ENCODE measurements at places on chromosomes 1 and 21.

GRCh38 chr1:114462963-114463362 lies 48.0 kb downstream of the TRIM33 start:
- no peak for DNase-seq

- DNase-seq = no peak
Measured at GRCh38 chr1:32128479-32128878, 20.6 kb downstream of the KPNA6 start.

GRCh38 chr1:167509587-167509986 lies 8.7 kb downstream of the CD247 start:
- DNase-seq = no peak

GRCh38 chr21:34065027-34065426 lies 8.4 kb upstream of the MRPS6 start:
- no peak for DNase-seq

DNA sequence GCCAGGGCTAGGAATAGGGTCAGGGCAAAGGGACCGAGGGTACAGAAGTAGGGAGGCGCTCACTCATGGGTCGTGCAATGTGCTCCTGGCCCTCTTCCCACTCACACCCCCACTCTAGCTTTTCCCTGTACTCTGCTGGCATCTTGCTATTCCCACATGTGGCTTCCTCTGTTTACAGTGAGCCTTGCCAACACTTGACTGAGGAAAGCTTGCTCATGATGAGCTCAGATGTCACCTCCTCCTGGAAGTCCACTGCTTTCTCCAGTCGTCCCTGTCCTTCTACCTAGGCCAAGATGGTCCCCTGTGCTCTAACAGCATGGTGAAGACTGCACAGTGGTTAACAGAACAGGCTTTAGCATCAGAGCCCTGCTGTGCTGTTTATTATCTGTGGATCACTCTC lies 8.0 kb upstream of the RIMS3 start:
- no peak for DNase-seq

GRCh38 chr1:155003227-155003765 lies 694 bp downstream of the ZBTB7B start:
- no peak for DNase-seq

GRCh38 chr1:186424539-186424938 lies 36.4 kb downstream of the PDC start:
- no peak for DNase-seq

GRCh38 chr1:243264717-243265116 lies 8.9 kb downstream of the SDCCAG8 start:
- DNase-seq = no peak

GRCh38 chr1:21263052-21263429 lies 27.2 kb downstream of the ECE1 start:
- DNase-seq = no peak

- no peak for DNase-seq
Measured at GRCh38 chr21:17699524-17700189, 87.0 kb upstream of the BTG3 start.

GRCh38 chr1:26996024-26996423 lies 2.5 kb downstream of the TRNP1 start:
- no peak for DNase-seq

DNA sequence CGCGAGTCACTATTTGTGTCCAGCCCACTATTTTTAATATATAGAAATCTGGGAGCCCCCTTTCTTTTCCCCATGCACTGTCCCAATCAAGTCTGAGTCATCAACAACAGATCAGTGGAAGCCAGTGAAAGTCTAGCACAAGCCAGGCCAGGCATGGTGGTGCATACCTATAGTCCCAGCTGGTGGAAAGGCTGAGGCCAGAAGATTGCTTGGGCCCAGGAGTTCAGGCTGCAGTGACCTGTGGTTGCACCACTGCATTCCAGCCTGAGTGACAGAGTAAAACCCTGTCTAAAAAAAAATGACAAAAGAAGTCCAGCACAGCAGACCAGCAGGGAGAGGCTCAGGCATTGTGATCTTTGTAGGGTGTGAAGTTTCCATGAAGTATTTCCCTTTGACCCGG lies 9.0 kb upstream of the RPL5 start:
- DNase-seq = no peak

GRCh38 chr1:16212251-16212961 lies at the start of gene ARHGEF19:
Gene ARHGEF19, minus strand, starts transcription at chr1:16212652. Its CDS starts 3,598 bp downstream, at chr1:16209054.
- no peak for DNase-seq

DNA sequence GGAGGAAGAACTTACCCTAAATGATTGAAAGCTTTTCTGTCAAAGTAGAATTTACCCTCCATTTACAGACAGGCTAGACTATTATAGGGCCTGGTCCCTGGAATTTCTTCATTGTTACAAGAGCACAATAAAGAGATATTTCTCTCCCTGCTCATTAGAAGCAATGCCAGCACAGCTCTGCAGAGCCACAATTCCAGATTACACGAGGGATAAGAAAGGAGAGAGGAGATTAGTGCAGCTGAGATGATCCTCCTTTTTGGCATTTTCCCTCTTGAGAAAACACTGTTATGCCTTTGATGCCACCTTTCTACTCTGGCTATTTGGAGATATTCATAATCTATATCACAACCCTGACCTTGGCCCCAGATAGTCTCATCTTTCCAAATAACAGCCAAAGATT lies 1119.5 kb upstream of the TMPRSS15 start:
- DNase-seq = no peak

DNA sequence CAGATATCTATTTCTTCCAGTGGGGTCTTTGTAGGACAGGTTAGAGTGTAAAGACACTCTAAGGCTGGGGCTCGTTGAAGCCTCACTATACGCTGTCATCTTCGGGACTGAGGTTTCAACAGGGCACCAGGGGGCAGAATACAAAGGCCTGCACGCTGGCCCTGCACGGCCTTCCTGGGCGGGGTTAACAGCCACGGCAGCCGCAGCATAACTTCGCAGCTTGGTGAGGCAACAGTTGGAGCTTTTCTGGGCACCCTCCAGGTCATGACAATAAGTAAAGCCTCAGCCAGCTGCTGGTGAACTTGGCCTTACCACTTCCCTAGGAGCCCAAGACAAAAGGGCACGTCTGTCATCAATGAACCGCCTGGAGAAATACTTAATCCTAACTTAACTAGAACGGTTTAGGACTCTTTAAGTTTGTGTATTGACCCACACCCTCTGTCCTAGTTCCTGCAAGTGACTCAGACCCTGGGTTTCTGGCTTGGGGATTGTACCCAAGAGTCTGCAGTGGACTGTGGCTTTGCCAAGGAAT lies 2.3 kb upstream of the RUNX1 start:
- peak; percentile 58 for DNase-seq

GRCh38 chr1:28577738-28578536 lies 14.1 kb upstream of the RAB42 start:
- DNase-seq = peak; percentile 18

DNA sequence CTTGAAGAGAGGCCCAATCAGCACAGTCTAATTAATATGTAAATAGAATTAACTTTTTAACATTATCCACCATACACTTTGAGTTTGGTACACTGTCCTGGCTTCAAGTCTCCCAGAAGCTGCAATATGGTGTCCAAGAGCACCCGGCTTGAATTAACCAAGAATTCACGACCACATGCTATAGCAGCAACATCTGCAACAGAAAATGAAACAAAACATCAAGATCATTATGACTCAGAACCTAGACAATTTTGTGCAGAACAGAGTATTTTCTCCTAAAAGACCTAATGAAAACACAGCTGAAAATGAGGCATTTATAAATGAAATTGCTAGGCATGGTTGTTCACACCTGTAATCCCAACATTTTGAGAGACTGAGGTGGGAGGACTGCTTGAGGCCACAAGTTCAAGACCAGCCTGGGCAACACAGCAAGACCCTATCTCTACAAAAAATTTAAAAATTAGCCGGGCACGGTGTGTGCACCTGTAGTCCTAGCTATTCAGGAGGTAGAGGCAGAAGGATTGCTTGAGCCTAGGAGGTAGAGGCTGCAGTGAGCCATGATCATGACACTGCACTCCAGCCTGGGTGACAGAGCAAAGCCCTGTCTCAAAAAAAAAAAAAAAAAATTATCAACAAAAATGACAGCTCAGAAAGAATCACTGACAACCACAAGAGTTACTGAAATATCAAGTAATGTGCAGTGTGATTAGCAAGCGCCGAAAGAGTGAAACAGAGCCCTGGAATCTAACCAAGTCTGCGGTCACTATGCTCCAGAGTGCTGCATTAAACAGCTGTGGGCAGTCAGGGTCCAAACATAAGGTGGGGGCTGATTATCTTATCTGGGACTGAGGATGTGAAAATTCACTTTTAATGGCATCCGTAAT lies 45.3 kb downstream of the HSF2BP start:
- no peak for DNase-seq

DNA sequence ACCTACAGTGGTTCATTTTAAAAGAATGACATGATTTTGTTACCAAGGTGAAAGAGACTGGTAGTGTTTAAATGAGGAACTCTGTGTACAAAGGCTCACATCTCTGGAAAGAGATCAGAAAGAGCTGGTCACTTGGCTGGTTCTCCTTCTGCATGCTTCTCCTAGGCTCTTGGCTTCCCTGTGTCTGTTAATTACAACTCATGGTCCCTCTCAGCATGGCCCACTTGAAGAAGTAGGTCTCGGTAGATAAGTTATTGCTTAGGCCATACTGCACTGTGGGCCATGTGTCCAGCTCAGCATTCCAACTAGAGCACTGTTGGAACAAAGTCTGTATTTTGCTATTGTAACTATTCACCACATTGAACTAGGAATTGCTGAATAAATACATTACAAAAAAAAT lies 91.1 kb downstream of the KIAA0319L start:
- DNase-seq = no peak

DNA sequence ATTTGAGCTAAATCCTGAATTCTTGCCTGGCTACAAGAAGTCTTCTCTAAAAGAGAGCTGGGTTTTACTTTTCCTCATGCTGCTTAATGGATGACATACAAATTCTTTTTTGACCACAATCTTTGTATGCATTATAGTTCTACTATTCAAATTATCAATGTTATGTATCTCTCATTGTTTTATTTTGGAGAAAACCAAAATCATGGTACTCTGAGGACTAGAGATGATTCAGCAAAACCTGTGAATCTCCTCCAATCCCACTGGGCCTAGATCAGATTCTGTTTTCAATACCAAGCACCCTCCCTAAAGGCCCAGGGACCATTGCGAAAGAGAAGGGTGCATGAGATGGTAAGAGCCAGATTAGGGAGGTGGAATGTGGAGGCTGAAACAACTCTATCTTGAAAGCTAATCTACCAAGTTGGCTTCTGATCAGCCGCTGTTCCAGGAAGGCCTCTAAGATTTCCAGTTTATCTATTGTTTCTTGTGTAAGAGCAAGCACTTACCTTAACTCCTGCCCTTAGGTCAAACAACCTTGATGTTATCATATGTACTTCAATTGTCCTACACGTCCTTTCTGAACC lies 547.2 kb downstream of the PLPP3 start:
- DNase-seq = no peak

- DNase-seq = no peak
Measured at GRCh38 chr21:18782721-18783120, 379.1 kb upstream of the TMPRSS15 start.

GRCh38 chr21:37636152-37636860 lies 269.7 kb downstream of the DYRK1A start:
- no peak for DNase-seq

DNA sequence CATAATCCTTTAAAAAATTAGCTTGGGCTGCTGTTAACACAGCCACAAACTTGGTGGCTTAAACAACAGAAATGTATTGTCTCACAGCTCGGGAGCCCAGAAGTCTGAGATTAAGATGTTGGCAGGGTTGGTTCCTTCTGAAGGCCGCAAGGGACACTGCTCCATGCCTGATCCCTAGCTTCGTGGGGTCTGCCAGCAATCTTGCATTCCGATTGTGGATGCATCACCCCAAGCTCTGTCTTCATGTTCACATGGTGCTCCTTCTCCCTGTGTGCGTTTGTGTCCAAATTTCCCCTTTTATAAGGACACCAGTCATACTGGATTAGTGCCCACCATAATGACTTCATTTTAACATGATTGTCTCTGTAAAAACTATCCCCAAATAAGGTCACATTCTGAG lies 5.0 kb upstream of the HHIPL2 start:
- no peak for DNase-seq

- no peak for DNase-seq
Measured at GRCh38 chr1:118144684-118145083, 40.3 kb downstream of the SPAG17 start.

GRCh38 chr1:42348498-42348897 lies 13.5 kb upstream of the FOXJ3 start:
- DNase-seq = no peak

DNA sequence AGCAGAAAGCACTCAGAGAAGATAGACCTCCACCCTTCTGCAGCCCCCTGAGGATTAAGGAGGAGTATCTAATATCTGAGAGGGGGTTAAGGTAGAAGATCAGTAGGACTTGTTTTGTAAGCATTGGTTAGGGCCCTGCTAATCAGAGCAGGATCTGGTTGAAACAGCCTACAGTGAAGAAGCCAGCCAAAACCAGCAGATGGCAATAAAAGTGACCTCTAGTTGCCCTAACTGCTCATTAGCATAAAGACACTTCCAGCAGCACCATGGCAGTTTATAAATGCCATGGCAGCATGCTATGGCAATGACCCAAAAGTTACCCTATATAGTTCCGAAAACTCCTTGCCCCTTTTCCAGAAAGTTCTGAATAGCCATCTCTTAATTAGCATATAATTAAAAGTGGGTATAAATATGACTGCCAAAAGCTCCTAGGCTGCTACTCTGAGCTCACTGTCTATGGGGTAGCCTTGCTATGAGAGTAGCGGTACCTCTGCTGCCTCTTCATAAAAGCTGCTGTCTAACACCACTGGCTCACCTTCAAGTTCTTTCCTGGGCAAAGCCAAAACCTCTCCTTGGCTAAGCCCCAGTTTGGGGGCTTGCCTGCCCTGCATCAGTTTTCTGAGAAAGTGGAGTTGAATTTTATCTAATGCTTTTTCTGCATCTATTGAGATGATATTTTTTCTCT lies 254.2 kb downstream of the PAPPA2 start:
- no peak for DNase-seq

GRCh38 chr1:110607536-110608230 lies 1.5 kb upstream of the KCNA2 start:
- no peak for DNase-seq

DNA sequence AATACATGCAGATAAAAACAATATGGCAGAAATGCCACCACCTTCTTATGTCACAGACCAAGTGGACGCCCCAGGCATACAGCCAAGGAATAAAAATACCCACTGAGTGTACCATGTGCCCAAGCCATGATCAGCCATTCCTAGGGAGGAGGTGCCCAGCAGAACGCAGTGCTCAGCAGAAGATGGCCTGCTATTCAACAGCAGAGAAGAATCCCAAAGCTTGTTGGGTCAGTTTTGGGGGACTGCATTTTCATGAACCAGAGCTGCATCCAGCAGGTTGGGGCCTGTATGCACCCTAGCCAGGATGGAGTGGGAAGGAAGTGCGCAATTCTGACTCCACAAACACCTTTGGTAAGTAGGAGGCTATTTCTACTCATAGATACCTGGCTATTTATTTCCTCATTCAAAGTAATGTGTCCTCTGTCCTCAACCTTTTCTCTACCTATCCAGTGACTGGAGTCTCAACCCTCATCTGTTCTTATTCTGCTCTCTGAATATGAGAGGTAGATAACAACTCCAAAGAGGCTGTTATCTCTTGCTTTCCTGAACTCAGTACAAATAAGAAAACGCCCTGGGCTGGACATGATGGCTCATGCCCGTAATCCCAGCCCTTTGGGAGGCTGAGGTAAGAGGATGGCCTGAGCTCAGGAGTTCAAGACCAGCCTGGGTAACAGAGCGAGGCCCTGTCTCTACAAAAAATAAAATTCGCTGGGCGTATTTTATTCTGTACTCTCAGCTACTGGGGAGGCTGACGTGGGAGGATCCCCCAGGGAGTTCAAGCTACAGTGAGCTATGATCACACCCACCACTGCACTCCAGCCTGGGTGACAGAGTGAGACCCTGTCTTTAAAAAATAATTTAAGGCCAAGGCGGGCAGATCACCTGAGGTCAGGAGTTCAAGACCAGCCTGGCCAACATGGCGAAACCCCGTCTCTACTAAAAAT lies 2.5 kb upstream of the PLEKHM2 start:
- no peak for DNase-seq

- DNase-seq = no peak
Measured at GRCh38 chr21:39186676-39187075, 3.4 kb upstream of the PSMG1 start.
